ENCODE measurements at places on chromosomes 1 and 21.

GRCh38 chr1:235329139-235329902 is 951 bp downstream of the GGPS1 start:
- no peak for DNase-seq

- no peak for DNase-seq
These were observed 10.3 kb downstream of the ZBTB40 start for GRCh38 chr1:22461678-22462527.

DNA sequence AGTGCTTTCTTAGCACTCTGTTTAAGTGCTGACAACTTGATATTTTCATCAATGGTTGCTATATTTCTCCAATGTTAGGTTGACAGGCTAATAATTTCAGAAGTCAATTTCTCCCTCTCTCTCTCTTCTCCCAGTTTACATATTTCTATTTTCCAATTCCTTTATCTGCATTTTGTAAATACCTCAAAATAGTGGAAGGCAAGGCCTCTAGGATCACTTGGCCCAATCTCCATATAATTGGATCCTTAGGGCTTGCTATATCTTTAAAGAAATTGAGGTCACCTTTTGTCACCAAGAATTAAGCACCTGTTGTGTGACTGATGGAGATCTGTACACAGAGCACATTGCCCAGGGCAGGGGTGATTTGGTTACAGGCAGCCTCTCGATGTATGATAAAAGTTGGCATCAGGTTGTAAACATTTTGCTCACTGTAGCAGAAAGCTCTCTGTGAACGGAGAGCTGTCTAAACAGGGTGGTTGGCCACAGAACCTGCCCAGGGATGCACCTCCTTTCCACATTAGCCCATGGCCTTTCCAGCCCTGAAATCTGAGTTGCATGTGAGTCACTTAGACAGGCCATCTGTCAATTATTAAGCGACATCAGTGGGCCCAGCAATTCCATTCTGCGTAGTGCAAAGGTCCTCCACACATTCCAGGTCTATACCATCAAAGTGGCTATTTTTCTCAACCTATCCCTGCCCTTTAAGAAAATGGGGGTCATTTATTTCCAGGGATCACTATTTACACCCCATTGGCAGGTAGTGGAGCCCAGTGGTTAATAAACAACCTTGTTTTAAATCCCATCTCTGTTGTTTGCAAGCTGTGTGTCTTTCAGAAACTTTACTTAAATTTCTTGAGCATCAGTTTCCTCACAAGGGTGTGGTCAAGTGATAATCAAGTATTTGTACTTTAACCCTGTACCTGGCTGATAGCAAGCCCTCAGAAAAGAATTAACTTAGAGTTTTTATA is 29.1 kb upstream of the IRF2BP2 start:
- no peak for DNase-seq

- DNase-seq = no peak
These were observed 149.1 kb upstream of the L1TD1 start for GRCh38 chr1:62045574-62045973.

DNA sequence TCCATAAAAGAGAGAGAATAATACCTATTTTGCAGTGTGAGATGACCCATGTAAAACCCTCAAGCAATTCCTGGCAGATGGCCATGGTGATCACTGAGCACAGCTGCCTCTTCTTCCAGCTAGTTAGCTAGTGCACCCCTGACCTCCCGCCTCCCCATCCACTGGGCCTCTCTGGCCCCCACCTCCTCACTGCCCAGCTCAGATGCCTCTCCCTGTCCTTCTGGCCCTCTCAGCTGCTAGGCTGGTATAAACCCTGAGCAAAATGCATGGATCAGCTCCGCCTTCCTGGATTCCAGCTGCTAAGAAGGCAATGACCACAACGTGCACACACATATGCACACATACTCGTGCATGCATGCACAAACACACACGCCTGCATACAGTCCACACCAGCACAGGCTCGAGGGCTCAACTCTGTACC is 117.2 kb downstream of the DMRTB1 start:
- DNase-seq = no peak

GRCh38 chr1:86596224-86596623 is 49.3 kb downstream of the CLCA4 start:
- no peak for DNase-seq

DNA sequence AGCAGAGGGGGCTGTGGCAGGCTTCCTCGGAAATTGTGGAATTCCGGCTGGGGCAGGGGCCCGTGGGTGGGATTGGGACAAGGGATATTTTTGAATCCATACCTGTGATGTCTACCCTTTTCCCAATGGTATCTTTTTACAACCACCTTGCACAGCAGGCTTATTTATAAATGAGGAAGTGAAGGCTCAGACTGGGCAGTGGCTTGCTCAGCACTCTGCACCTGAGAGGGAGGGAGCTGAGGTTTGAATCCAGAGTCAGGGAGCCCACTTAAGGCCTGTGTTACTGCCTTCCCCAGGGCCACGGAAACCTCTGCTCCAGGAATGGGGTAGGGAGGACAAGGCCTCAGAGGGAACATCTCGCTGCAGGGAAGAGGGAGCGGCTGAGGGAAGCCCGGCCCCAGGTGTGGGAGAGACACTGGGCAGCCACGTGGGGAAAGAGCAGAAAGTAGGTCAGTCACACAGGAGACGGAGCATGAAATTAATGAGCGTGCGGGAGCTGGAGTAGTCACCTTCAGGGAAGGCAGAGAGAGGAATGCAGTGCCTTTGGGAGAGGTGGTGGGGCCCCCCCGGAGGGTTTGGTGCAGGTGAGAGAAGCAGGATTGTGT is 35.4 kb upstream of the SCMH1 start:
- no peak for DNase-seq

- DNase-seq = no peak
These were observed 39.0 kb upstream of the MYSM1 start for GRCh38 chr1:58738876-58739275.

Data from BJ (cell line).